ENCODE measurements at places on chromosomes 3 and 15. TPM values are rescaled to one million over a fixed set of nuclear protein-coding genes. Genes with fewer than 3 reads are reported as not detected.

GCNT3 gene
- polyA plus RNA-seq: 16.3 TPM

GOLGA6L22 gene
- polyA plus RNA-seq: not detected

RGMA gene
- 27.7 TPM for polyA plus RNA-seq

CASR gene
- not detected for polyA plus RNA-seq

ASB14 gene
- polyA plus RNA-seq: 0.06 TPM

DNAH1 gene
- polyA plus RNA-seq: 2.4 TPM

PRSS50 gene
- 0.06 TPM for polyA plus RNA-seq

CEMIP gene
- polyA plus RNA-seq: 2.2 TPM

FGF7 gene
- 4.3 TPM for polyA plus RNA-seq

GP5 gene
- not detected for polyA plus RNA-seq

ISLR gene
- polyA plus RNA-seq: 5.3 TPM

CCRL2 gene
- polyA plus RNA-seq: 0.29 TPM

CHRM5 gene
- not detected for polyA plus RNA-seq

RPN1 gene
- 110 TPM for polyA plus RNA-seq

STAB1 gene
- 30.5 TPM for polyA plus RNA-seq

HEXA gene
- 22.8 TPM for polyA plus RNA-seq

GOLGA6D gene
- polyA plus RNA-seq: not detected

POC1A gene
- 1.7 TPM for polyA plus RNA-seq

TUSC7 gene
- not detected for polyA plus RNA-seq

NIT2 gene
- polyA plus RNA-seq: 35.8 TPM

IL5RA gene
- polyA plus RNA-seq: 0.02 TPM

Data from esophagus (tissue), 2 donors.